ENCODE measurements at places on chromosomes 3 and 15.

DNA sequence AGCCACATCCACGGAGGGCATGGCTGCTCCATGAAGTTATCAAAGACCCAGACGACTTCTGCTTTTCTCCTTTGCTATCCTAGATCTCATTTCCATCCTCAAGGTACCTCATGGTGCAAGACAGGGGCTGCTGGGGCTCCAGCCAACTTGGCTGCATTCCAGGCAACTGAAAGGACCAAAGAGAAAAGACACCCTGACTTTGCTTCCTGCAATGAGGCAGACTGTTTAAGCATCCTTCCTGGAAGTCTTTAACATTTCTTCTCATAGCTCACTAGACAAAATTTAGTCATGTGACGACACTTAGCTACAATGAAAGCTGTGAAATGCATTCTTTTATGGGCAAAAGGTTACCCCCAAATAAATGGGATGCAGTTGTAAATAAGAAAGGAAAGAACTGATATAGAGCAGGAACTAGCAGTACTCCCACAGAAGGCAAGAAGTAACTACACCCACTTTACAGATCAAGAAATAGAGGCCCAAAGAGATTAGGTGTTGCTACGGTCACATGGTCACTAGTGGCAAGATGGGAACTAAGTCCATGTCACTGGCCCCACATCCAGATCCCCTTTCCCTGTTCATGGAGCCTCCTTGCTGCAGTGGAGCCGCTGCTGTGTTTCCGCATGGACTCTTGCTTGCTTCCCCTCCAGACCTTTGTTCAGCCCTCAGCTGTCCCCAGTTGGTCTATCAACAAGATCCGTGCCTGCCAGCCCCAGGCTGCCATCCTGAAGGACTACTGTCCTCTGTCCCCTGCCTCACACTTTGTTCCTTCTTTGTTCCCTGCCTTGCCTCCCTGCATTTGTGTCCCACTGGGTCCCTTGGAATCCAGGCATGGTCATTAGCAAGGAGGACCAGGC is 107.0 kb downstream of the XXYLT1 start:
- no peak for DNase-seq

DNA sequence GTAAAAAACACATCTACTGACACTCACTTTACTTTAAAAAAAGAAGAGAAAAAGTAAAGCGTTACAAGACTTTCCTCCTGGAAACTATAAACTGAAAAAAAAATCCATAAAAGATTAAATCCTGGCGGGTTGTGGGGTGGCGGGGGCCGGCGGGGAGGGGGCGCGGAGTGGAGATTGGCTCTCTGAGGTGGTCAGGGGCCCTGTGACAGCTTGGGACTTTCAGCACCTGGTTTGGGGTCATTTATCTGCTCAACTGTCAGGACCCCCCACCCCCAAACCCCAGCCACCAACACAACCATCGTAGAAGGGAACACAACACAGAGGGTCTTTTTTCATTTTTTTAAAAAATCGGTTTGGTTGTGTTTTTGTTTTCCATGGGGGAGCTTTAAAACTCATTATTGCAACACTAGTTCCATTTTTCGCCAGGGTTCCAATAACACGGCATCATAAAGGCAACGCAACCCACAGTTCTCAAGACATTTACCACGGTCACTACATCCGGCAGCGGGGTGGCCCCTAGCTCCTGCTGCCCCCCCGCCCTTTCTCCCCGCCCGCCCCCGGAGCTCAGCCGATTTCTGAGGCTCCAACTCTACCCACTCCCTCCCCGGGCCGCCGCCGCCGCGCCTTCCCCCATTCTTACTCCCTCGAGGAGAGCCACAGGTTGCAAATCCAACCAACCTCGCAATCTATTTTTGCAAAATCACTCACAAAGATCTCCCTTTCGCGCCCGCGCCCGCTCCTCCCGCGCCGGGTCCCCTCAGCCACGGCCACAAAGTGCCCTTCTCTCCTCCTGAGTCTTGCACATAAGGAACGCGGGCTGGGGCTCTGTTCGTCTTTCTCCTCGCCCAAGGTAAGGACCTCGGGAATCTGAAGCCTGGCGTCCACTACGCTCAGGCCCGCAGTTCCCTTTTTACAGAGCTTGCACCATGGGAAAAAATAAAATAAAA is 1.8 kb downstream of the BCL6 start:
- no peak for DNase-seq

GRCh38 chr15:91335702-91336101 is 235.6 kb downstream of the SV2B start:
- no peak for DNase-seq

DNA sequence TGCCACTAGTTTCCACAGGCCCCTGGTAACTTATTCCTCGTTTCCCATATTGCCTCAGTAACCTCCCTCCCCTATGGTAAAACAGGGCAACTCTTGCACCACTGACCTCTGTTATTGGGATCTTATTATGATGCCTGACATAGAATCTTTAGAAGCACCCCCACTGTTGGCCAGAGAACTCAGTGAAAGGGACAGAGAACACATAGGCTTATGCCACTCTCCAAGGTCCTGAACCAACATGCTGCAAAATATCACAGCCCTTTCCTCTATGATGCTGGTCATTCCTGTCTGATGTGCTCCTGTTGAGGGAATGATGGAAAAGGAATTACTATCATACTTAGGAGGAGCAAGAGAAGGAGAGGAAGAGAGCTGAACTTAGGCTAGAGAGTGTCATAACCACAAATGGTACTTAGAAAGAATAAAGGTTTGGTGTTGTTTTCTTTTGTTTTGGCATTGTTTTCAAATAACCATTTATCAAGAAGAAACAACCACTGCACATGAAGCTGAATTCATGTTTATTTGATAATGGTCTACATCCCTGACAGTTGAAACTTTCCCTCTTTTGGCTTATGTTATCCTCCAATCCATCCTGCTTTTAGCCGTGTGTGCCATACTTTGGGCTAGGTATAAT is 330.2 kb downstream of the EPHB1 start:
- DNase-seq: no peak

DNA sequence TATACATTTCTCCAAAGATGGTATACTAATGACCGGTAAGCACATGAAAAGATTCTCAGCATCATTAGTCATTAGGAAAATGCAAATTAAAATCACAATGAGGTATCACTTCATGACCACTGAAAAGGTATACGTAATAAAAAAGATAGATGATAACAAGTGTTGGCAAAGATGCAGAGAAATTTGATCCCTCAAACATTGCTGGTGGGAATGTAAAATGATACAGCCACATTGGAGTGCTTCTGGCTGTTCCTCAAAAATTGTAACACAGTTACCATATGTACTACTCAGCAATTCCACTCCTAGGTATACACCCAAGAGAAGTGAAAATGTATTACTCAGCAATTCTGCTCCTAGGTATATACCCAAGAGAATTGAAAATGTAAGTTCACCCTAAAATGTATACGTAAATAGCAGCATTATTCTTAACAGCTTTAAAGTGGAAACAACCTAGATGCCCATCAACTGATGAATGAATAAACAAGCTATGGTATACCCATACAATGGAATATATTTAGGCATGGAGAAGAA is 25.0 kb upstream of the KY start:
- no peak for DNase-seq

DNA sequence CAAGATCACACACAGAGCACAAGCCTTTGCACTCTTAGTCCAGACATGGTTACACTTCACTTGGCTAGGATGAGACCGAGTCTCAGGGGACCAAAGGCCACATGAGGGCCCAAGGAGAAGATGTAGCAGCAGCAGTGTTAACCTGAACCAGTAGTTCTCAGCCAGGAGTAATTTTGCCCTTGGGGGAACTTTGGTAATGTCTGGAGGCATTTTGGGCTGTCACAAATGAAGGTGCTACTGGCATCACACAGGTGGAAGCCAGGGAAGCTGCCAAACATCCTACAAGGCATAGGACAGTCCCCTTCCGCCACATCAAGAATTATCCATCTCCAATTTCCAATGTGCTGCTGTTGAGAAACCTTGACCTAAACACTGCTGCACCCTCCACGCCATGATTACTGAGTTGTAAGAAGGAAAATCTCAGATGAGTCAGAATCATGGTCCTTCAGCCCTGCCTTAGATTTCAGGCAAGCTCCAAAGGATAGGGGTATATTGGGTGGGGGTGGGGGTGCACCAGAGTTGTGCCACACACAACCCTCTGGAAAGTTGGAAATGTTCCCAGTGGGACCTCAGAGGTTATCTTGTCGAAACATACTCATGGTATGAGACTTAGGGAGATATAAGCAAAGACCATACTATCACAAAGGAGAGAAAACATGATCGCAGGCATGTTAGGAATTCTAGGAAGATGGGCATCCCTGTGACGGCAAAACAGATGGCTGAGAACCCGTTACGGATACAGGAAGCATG is 36.2 kb downstream of the SEMA5B start:
- DNase-seq: no peak

- DNase-seq: no peak
Observed at GRCh38 chr3:102085431-102086176, 236.3 kb downstream of the NFKBIZ start.

DNA sequence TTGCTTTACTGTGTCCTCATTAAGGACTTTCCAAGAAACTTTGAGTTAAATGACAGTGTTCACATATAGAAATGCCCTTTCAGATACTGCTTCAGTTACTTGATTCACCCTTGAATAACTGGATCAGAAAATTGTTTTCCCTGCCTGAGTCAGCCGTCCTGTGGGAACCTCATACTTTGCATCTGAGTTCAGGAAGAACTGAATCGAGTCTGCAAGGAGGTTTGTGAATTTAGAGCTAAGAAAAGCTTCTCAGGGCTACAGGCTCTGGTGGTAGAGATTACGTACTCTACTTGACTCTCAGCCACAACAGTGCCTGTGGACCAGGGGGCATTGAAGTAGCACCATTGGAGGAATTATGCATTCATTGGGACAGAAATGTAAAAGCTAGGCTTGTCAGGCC is 252.4 kb upstream of the C2CD4B start:
- DNase-seq: no peak

DNA sequence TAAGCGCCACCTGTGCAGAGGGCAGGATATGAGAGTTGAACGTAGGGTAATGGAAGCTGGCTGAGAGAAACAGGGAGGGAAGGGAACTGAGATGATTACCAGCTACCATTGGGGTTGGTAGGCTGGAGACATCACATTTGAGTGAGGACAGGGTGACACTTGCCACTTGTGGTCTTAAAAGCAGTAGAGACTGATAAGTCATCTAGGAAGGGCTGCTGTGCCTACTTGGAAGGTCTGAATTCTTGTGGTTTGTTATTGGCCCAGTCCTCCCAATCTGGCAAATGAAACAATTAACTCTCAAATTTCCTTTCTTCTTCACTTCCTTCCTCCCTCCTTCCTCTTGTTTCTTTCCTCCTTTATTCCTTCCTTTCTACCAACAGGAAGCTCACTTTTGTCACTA is 46.8 kb downstream of the COL6A5 start:
- no peak for DNase-seq

DNA sequence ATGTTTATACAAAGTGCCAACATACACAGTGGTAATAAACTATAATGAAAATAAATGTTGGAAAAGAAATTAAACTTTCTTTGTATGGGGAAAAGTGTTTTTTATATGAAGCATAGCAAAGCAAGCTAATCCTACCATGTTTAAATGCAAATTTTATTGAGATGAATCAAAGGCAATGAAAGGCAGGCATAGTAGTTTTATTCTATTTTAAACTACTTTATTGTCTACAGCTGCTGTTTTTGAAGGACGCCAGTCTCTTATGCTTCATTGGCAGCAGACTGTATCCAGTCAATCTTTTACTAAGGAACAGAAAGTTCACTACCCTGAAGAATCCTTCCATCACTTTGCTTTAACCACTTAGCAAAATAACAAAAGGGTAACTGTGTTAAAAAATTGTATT is 761.0 kb downstream of the ROBO2 start:
- no peak for DNase-seq

DNA sequence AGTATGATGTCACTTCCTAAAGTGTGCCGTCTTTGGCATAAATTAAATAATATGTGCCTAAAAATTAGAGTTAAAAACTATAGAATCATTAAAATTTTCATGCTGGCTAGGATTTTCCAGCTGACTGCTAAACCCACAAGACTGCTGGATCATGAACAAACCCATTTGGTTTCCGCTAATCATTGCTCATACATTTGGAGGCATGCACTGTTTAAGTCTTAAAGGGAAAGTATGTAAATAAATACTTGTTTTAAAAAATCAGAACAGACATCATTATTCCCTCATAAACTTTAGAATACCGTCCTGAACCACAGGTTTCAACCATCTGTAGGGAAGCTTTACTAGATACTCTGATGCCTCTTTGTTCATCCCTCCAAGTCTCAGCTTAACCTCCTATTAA is 26.5 kb downstream of the ATP6V1A start:
- DNase-seq: no peak

GRCh38 chr3:68706096-68706495 is 226.3 kb downstream of the TAFA4 start:
- DNase-seq: no peak

- DNase-seq: no peak
Observed at GRCh38 chr3:4587061-4587837, 94.1 kb downstream of the ITPR1 start.

- no peak for DNase-seq
Observed at GRCh38 chr15:26634319-26634718, 138.5 kb downstream of the GABRB3 start.

- DNase-seq: no peak
Observed at GRCh38 chr15:57152666-57153539, 223.4 kb upstream of the CGNL1 start.

DNA sequence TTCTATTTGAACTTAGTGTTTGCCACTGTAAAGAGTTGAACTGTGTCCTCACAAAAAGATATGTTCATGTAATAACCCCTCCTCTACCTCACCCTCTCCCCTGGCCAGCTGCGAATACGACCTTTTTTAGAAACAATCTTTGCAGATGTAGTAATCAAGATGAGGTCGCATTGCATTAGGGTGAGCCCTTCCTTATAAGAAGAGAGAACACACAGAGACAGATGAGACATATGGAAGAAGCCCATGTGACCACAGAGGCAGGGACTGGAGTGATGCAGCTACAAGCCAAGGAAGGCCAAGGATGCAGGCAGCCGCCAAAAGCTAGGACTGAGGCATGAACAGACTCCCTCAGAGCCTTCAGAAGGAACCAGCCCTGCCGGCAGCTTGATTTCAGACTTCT is 27.6 kb downstream of the GPR176 start:
- no peak for DNase-seq

GRCh38 chr15:63238171-63238570 is 39.2 kb upstream of the APH1B start:
- DNase-seq: no peak

DNA sequence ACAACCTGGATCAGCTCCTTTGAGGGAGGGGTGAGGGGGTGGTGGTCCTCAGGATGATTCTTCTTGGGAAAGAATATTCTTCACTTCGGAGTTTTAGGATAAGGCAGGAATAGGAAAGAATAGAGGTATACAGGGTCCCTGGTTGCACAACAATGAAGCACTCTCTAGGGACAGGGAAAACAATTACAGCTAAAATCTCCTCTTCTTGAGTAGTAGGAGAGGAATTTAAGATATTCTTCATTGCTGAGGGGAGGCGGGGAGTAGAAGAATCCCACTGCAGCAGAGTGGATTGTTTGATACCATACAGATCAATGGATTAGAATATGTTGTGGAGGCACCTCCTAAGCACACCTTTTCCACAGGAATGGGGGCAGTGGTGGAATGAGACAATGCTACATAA is 20.5 kb downstream of the SLC9C1 start:
- no peak for DNase-seq

GRCh38 chr15:41331833-41332193 is 578 bp downstream of the OIP5 start:
- DNase-seq: no peak

All from effector CD4-positive, alpha-beta T cell (primary cell).